T47D (cell line): ENCODE measurements at places on chromosomes 5 and 9.

DNA sequence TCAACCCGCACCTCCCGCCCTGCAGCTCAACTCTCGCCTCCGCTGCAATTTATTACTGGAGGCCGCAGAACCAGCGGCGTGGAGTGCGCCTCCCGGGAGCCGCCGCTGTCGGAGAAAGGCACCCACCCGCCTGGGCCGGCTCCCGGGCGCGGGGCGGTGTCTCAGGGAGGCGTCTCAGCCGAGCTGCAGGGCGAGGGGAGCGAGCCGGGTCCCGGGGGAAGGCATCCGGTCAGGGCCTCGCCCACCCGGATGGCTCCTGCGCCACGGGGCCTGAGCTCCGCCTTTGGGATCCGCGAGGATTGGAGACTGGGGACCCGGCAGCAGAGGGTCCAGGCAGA lies 32.9 kb downstream of the TSPAN17 start:
- DNase-seq, result no peak

GRCh38 chr9:114668146-114668545 lies 10.5 kb upstream of the TEX53 start:
- no peak for DNase-seq

DNA sequence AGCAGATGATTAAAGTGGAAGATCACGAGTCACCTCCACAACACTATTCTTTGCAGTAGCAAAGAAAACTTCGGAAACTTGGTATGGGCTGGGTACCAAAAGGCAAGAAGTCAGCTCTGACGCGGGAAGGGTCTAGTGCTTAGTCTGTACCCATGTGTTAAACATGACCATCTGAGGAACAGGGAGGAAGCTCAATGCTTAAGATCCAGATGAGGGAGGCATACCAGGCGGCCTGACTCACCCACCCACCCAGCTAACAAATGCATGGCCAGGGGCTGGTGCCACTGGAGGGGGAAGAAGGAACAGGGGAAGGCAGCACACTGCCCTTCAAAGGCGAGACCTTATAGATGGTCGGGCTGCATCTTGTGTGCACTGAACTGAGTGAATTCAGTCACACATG lies 41.8 kb downstream of the CAMSAP1 start:
- no peak for DNase-seq

DNA sequence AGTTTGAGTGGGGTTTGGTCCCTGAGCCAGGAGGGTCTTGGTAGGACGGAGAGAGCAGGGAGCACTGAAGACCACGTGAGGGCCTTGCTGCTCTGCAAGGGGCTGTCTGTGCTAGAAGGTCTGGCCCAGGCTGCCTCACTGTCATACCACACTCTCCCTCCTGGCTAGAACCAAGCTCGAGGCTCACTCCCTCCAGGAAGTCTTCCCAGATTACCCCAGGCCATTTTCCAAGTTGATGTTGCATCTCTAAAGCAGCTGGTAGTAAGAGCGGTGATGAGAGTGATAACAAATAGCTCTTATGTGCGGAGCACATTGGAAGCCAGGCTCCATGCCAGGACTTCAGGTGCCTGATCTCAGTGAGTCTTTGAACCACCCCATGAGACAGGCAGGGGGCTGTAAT lies 6.6 kb downstream of the MYMK start:
- no peak for DNase-seq

DNA sequence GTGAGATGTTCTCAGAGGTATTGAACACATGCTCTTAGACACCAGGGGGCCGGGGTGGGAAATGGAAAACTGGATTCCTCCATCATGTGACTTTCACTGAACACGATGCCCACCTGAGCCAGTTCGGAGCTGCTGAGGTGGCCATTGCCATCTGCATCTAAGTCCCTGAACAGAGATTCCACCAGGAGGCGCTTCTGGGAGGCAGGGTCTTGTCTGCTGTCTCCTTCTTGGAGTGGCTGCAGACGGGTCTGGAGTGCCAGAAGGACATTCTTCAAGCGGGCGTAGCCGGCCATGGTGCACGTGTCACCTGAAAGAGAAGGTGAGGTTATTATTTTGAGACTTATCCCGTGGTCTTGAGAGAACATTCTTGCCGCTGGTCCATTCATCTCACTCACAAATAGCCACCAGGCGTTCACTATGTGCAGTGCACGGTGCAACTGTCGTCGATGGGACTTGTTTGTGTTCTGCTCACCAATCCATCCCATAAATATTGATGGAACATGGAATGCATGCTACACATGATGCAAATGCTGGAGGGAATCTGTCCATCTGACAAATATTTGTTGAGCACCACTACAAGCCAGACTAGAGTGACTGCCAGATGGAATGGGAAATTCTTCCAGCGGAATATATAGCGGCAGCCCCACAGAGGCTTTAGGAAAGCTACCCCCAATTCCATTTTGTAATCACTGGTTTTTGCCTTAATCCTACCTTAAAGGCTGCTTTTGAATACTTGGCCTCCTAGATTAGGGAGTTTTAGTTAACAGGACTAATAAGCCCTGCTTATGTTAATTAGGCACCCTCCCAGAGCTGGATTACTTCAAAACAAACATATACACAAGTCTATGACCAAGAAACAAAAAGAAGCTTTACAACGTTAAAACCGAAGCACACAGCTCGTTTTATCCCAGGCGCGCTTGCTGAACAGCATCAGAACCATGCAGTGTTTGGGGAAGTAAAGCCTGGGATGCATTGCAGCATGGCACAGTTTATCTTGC lies 264.8 kb downstream of the HSPA4 start:
- DNase-seq, result peak; percentile 38

GRCh38 chr5:144484124-144484897 lies 313.6 kb downstream of the KCTD16 start:
- DNase-seq, result no peak
